Cerebellar nuclear complex (tissue), 1 donor: ENCODE measurements at places on chromosomes 1 and 21.
A peak's percentile ranks its signal among the peaks of the same experiment; 100 is the strongest.

- no peak for DNase-seq
Measured at GRCh38 chr1:219152751-219153150, 20.9 kb upstream of the LYPLAL1 start.

DNA sequence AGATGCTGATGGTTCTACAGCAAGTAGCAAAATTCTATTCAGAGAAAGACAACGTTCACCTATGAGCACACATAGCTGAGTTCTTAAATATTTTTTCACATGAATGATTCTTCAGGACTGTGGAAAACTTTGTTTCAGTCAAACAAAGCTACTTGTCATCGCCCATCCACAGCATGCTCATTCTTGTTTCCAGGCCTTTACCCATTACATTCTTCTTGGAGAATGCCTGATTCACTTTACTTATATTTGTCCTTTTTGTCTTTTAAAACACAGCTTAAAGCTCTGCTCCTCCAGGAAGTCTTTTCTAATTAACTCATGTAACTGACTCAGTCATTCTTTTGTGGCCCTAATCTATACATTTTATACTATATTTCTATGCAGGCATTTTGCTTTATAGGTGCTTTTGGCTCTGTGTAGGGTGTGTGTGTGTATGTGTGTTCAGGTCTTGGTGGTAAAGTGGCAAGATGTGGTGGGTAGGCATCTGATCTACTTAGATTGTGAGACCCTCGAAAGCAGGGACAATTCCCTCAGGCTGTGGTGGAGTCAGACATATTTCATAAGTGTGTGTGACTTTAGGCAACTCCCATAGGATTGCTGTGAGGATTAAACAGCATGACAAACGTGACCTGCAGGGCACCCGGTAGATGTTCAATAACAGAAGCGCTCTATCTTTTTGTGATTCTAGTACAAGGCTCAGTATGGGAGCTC, 11.8 kb upstream of the MARK1 start:
- DNase-seq, result no peak

DNA sequence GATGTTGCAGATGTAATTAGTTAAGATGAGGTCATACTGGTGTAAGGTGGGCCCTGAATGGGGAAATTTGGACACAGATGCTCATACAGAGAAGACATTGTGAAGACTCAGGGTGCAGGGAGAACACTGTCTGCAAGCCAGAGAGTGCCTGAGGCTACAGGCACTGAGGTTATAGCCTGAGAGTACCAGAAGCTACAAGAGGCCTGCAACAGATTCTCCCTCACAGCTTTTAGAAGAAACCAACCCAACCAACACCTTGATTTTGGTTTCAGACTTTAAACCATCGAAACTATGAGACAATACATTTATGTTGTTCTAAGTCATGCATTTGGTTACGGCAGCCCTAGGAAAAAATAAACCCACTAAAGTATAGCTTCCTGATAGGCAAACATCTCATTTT, 321.7 kb upstream of the USP25 start:
- DNase-seq, result no peak

DNA sequence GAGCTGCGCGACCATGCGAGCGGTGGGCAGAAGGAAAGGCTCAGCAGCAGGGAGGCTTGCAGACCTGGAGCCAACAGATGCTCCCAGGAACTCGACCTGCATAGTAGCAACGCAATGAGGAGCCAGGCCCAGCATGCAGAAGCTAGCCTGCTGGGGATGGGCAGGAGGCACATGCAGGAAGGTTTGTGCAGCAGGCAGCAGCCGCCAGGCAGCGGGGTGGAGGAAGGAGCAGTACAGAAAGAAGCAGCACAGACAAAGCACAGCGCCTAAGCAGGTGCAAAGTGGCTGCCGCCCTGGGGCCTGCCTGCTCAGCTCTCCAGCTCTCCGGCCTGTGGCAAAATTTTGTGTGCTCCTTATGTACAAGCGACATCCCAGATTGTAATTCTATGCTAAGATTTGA, 213.5 kb upstream of the MAP1LC3C start:
- DNase-seq, result peak; percentile 57

DNA sequence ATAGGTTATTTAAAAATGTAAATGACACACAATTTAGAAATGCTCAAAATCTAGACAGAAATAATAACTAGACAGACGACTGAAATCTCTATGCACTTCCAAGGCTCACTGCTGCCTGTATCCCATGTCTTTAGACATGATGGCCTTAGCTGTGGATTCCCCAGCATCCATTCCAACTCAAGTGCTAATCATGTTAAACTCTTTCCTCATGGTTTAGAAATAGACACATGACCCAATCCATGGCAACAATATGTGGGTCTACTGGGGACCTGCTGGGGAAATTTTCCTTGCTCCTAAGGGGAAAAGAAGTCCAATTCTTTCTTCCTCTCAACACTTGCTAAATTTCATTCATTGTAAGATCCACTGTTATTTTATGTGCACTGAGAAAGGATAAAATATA, 188.5 kb downstream of the SLC45A1 start:
- DNase-seq, result no peak

DNA sequence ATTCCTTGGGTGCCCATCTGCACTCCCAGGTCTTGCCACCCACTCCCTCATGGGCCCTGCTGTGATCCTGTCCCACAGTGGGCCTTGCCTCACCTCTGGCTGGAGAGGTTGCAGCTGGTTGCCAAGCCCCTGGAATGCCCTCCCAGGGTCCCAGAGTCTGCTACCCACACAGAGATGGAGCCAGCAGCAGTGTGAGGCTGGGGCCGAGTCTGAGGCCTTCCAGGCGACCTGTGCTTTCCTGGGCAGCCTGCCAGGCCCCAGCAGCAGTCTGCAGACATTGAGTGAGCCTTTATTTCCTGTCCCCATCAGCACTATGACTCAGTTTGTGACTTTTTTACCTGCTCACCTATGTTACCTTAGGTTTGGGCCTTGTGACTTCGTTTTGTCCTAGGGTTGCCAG, 25.0 kb upstream of the TSPAN2 start:
- DNase-seq, result no peak

DNA sequence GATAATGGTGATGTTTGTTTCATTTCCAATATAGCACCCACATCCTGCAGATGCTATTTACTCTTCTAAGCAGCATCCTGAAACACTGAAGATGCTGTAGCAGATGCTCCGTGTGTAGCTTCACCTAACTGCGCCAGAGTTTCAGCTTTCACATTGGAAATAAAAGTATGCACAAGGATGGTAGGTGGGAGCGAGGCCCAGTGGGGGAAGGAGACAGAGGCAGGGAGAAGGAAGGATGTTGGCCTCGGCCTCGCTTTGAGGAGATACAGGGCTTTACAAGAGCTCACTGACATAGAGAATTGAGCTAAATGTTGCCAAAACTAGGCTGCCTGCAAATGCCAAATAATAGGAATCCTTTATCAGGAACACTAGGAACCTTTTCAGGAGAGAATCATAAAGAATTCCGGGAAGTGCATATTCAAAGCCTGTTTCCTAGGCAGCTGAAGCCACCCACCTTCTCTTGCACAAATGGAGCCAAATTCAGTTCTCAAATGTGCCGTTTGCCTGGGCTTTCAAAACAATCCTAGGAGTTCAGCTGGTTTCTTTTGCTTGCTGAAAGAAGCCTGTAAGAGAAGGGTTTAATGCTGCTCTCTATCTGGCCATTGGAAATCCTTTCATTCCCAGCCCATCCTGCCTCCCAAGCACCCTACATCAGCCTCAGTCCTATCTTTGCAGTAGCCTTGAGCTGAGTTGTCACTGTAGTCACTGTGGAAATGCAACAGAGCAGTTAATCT, 135.4 kb upstream of the ATP1B1 start:
- DNase-seq, result no peak

GRCh38 chr1:161153682-161154337, at the start of gene UFC1:
Gene UFC1, plus strand, starts transcription at chr1:161153978. Its CDS starts 20 bp downstream, at chr1:161153998.
- peak; percentile 50 for DNase-seq

- no peak for DNase-seq
Measured at GRCh38 chr1:5408401-5408800, 583.8 kb downstream of the NPHP4 start.
